ENCODE measurements at places on chromosomes 6 and 20. TPM values are rescaled to one million over a fixed set of nuclear protein-coding genes. Genes with fewer than 3 reads are reported as not detected.

The JPH2 gene
- 151 TPM for total RNA-seq

The SLC22A23 gene
- 7.0 TPM for total RNA-seq

The LAMP5 gene
- total RNA-seq, result not detected

- no peak overlapping the region for H3K4me3 ChIP-seq
- H3K27ac ChIP-seq, result no peak overlapping the region
- no peaks in the 10 kb centered on the region for H3K4me1 ChIP-seq
Measured at GRCh38 chr6:15930207-15930606, 198.7 kb upstream of the MYLIP start.

GRCh38 chr6:150887978-150888563 is 22.6 kb downstream of the MTHFD1L start:
- H3K27me3 ChIP-seq, result no peaks in the 10 kb centered on the region
- H3K4me3 ChIP-seq, result no peak overlapping the region
- no peak overlapping the region for H3K27ac ChIP-seq
- H3K36me3 ChIP-seq, result no peaks in the 10 kb centered on the region

The GGTLC1 gene
- total RNA-seq, result not detected

- H3K4me1 ChIP-seq, result no peaks in the 10 kb centered on the region
- no peak overlapping the region for H3K27ac ChIP-seq
- H3K36me3 ChIP-seq, result no peaks in the 10 kb centered on the region
- no peak overlapping the region for H3K4me3 ChIP-seq
- DNase-seq, result no peak
- no peaks in the 10 kb centered on the region for H3K27me3 ChIP-seq
Measured at GRCh38 chr6:112320561-112321318, 26.4 kb upstream of the RFPL4B start.

- no peaks in the 10 kb centered on the region for H3K36me3 ChIP-seq
- H3K27me3 ChIP-seq, result peaks cover 6% of the 10 kb centered on the region
- no peak overlapping the region for H3K4me3 ChIP-seq
- no peak for DNase-seq
Measured at GRCh38 chr6:83517500-83517899, 5.2 kb downstream of the PRSS35 start.

GRCh38 chr6:127641905-127642304 is 64.9 kb downstream of the C6orf58 start:
- H3K4me1 ChIP-seq, result no peaks in the 10 kb centered on the region
- H3K27ac ChIP-seq, result no peak overlapping the region
- H3K27me3 ChIP-seq, result peaks cover 4% of the 10 kb centered on the region

GRCh38 chr6:138007014-138007472 is 100.2 kb downstream of the PERP start:
- H3K27ac ChIP-seq, result no peak overlapping the region
- no peaks in the 10 kb centered on the region for H3K4me1 ChIP-seq
- DNase-seq, result no peak

The SIRPB2 gene
- total RNA-seq, result 3.2 TPM

GRCh38 chr6:118697554-118697953 is 46.2 kb upstream of the CEP85L start:
- DNase-seq, result no peak
- H3K27ac ChIP-seq, result no peak overlapping the region
- no peaks in the 10 kb centered on the region for H3K36me3 ChIP-seq
- H3K4me3 ChIP-seq, result no peak overlapping the region
- H3K27me3 ChIP-seq, result no peaks in the 10 kb centered on the region
